ENCODE measurements at places on chromosomes 12 and 14. TPM values are rescaled to one million over a fixed set of nuclear protein-coding genes. Genes with fewer than 3 reads are reported as not detected.

DNA sequence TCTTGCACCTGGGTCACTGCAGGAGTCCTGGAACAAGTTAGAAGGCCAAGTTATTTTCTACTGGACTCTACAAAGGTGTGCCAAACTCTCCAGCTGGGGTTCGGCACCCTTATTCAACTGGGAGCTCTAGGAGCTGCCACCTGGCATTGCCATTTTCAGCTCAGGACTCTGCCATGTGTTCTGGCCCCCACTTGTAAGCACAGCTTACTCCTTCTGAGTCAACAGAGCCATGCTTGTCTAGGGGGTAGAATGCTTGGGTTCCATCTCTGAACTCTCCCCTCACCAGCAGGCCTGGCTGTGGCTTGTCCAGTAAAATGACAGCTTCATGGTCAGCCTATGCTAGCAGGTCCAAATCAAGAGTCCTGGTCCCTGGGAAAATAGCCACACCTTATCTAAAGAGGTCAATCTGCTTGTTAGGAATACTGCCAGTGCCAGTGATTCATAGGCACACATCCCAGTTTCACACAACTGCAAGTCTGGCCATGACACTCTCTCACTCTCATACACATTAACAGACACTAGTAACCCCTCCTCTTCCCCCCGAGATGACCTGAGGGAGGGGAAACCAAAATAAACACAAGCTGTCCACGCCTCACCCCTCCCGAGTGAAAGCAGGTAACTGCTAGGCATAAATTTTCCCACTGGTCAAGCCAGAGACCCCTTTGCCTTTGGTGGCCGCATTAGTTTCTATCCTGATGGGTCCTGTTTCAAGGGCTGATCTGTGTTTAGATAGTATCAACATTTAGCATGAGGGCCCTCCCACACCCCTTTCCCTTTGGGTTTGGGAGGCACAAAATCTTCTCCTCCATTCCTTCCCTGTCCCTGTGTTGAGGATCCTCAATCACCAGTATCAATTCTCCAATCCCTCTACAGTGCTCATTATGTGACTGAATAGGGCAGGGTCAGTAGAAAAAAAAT is 182.3 kb upstream of the GZMB start:
- DNase-seq = no peak

- DNase-seq = no peak
Observed at GRCh38 chr12:28063355-28063880, 90.9 kb upstream of the PTHLH start.

DNA sequence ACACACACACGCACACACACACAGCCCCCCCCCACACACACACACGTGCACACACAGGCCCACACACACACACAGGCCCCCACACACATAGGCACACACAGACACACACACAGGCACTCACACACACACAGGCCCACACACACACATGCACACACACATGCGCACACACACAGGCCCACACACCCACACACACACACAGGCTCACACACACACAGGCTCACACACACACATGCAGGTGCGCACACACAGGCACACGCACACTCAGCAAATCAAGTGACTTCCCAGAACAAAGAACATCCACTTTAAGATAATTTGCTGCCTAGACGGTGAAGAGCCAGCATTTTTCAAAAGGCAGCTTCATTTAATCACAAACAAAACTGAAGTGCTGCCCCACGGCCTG is 78.5 kb upstream of the FBRSL1 start:
- no peak for DNase-seq

GRCh38 chr14:80378084-80378690 is 166.9 kb upstream of the DIO2 start:
- no peak for DNase-seq

DNA sequence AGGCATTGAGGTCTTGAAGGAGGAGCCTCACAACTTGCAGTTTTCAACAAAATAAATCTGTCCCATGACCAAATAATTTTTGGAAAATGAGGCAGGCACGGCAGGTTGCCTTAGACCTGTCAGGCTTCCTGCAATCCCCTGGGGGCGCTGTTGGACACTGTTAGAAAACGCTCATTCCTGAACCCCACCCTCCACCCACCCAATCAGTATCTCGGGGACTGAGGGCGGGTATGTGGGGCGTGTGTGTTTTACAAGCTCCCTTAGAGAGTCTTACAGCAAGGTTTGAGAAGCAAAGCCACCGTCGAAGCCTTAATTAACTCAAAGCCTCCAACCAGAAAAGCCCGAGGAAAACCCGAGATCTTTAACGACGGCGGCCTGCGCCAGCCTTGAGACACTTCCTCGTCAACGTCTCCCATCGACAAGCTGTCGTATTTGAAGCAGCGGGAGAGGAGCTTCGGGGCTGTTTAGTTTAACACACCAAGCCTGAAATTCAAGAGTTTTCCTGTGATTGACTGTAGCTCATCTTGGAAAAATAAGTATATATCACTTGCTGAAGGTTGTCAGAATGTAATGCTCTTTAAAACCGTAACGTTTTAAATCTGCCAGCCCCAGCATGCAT is 123.0 kb downstream of the GLT1D1 start:
- DNase-seq = no peak

TPH2 gene
- 0.36 TPM for total RNA-seq

GRCh38 chr14:96827290-96827689 is 30.1 kb downstream of the VRK1 start:
- no peak for DNase-seq

KRT79 gene
- total RNA-seq = not detected

TAS2R42 gene
- total RNA-seq = not detected

DNA sequence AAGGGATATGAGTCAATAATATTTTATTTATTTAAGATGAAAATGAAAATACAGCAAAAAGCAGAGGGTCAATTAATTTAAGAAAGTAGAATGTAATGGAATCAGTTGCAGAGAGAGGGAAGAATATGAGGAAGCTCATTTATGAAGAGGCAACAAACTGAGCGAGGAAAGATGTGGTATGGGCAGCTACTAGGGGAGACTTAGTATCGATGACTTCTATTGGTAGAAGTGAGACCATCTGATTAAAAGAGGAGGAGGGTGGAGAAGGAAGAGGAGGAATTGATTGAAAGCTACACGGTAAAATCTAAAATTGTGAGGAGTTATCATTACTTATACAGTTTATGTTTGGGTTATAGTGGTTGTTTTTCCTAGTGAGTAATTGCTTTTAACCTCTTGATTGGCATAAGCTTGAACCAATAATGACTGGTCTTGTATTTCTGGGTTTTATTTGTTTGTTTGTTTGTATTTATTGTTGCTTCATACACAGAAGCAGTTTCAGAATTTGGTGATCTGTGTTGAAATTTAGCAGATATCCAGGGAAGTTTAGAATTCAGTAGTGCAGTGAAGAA is 121.0 kb downstream of the LRRIQ1 start:
- no peak for DNase-seq

GRCh38 chr12:63802012-63802608 is 22.4 kb downstream of the RXYLT1 start:
- no peak for DNase-seq

DNA sequence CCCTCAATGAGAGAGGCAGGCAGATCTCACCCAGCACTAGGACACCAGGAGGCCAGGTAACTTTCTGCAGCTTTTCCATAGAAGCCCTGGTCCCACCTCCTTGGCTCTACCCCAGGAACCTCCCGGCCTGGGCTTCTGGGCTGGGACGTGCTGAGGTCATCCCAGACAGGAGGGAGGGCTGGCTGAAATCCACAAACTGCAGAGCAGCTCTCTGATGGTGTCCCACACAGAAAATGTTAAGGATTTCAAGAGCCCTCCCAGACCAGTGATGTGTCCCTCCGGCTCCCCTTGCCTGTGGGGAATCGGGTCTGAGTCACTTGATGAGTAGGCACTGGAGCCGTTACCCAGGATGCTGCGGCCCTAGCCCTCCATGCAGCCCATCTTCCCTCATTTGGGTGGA is 124.1 kb downstream of the ESRRB start:
- peak; percentile 41 for DNase-seq

MAP1LC3B2 gene
- not detected for total RNA-seq

GRCh38 chr12:34033628-34034296 is 11.5 kb downstream of the ALG10 start:
- DNase-seq = no peak

PIP4K2C gene
- total RNA-seq = 20.5 TPM

- DNase-seq = no peak
Observed at GRCh38 chr12:14211947-14212387, 153.5 kb upstream of the ATF7IP start.

GRCh38 chr12:30996255-30996654 is 69.7 kb downstream of the TSPAN11 start:
- DNase-seq = no peak

- peak; percentile 57 for DNase-seq
Observed at GRCh38 chr12:109770861-109771670, 57.4 kb downstream of the FAM222A start.

TOMM20L gene
- not detected for total RNA-seq

DNA sequence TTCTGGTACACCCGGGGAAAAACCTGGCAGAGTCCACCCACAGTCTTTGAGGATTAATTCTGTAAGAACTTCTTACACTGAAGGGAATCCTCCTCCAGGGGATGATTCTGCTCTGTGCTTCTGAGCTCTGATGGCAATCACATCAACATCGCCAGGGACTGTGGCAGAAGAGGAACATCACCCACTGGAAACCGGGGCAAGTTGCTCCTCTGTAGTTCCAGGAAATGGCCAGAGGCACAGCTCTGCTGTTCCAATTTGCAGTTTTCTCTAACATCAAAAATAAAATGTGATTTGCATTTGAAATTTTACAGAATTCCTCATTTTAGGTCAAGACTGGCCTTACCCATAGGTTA is 207.6 kb downstream of the DAD1 start:
- DNase-seq = no peak

DNA sequence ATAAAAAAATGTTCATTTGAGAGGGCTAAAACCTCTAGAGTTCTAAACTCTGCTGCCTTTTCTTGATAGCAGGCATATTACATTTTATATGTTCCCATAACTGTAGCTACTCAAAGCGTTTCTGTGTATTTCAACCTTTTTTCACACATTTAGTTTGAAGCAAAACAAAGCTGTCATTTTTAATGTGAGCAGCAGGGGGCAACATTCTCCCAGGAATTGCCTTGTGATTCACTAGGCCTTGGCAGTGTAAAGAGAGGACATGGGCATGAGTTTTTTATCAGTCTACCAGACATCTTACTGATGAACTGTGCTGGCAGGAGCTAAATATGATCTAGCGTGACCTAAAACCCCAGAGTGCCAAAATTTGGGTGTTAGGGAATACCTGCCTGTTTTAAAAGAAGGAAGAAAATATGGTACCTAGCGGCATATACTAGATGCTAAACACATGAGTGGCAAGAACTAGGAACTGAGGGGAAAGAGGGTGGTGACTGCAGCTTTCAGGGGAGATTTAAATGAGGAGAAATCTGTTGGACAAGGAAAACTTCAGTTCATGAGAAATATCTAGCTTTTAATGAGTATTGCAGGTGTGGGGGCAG is 65.3 kb downstream of the IFT43 start:
- DNase-seq = no peak

- no peak for DNase-seq
Observed at GRCh38 chr12:67918441-67918840, 70.8 kb upstream of the IFNG-AS1 start.

DNA sequence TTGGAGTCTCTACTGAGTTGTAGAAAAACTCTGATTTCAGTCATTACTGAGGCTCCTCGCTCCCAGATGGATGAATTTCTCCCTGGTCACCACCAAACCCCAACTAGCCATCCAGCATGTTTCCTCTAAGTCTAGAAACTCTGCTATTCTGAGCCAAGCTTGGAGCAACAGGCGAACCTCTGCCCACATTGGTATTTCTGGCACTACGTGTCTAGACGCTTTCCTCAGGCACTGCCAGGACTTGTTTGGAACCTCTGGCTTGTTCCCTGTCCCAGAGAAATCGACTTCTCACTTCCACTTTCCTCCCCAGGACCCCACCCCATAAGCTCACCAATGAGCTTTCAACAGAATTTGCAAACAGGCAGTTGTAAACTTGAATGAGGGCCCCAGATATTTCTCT is 27.6 kb downstream of the WSCD2 start:
- DNase-seq = no peak

- no peak for DNase-seq
Observed at GRCh38 chr12:101051901-101052550, 158.0 kb downstream of the SLC5A8 start.

CISTR gene
- total RNA-seq = not detected

NELL2 gene
- total RNA-seq = 3.1 TPM

- DNase-seq = no peak
Observed at GRCh38 chr12:118064608-118065007, 3.6 kb upstream of the WSB2 start.

RASSF3 gene
- 143 TPM for total RNA-seq

DNA sequence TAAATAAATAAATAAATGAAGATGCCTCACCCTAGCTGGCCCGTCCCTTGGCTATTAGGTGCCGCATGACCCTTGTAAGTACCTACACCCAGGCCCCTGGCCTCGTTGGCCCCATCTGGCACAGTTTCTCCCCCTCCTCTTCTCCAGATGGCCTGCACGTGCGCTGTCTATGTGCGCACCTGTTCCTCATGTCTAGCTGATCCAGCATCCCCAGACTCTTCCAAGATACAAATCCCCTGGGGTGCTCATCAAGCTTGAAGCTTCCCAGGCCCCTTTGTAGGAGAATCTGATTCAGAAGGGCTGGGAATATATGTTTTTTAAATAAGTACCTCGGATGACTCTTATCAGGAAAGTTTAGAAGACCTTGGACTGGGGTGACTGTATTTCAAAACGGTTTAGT is 133.3 kb downstream of the CHST11 start:
- DNase-seq = no peak

CAPZA3 gene
- total RNA-seq = not detected

DNA sequence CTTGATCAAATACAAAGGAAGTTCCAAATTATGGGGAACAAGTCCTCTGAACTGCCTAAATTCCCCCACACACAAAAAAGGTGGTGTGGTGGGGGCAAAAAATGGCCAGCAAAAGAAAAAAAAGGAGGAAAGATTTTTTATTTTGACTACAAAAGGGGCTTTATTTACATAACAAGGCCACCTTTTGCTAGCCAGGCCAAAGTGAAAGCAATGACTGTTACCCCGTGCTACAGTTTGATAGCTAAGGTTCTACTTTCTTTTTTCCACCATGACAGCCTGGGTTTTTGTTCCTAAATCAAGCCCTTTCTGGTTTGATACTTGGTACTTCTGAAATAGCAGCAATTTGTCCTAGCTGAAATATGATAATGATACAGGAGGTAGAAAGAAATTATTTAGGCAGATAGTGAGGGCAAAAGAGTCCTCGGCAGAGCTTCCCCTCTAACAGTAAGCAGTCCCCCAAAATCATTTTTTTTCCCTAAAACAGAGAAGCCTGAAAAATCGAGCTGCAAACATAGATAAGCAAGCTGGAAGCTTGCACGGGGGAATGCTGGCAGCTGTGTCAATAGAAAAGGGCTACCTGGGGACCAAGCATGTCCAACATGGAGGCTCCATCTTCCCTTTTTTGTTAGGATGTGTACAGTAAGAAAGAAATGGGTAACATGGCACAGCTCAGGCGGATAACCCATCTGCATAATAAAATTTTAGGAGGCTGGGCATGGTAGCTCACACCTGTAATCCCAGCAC is 8.9 kb upstream of the B4GALNT1 start:
- no peak for DNase-seq

Measured in sigmoid colon (tissue), 7 donors.